GM12864 (cell line): ENCODE measurements at places on chromosomes 7 and 10.

GRCh38 chr10:50510517-50511473 is 113.0 kb downstream of the SGMS1 start:
- no peak for DNase-seq

GRCh38 chr10:124072106-124072505 is 21.3 kb downstream of the CHST15 start:
- no peak for DNase-seq

DNA sequence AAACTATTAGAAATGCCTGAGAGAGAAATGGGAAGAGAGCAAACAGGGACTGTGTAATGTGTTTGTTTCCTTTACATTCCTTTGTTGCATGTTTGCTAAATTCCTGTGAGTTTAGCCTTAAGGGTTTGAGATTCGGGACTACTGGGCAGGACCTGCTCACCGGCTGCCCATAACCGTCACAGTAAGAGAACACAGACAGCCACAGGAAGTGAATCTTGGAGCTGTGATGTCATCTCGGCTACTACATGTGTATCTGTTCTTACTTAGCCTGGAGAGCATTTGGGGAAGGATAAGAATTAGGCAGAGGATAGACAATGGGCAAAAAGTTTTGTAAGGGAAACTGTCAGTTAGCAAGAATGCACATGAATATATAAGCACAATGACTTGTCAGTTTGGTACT is 485.1 kb upstream of the KLF6 start:
- no peak for DNase-seq

DNA sequence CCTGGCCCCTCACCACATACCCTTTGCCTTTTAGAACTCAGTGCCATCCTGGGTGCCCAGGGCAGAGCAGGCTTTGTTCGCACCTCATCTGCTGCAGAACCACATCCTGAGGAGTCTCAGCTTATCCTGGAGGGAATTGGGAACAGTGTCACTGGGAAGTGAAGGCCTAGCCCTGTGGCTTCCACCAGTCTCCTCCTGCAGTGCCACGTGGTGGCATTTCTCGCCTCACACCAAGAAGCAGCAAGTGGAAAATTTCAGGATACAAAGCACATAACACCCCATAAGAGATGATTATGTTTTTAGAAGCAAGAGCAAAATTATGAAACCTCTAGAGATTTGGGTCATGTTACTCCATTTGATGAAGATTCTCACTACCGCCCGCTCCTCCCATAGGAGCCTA is 26.8 kb downstream of the UBE2D4 start:
- no peak for DNase-seq

DNA sequence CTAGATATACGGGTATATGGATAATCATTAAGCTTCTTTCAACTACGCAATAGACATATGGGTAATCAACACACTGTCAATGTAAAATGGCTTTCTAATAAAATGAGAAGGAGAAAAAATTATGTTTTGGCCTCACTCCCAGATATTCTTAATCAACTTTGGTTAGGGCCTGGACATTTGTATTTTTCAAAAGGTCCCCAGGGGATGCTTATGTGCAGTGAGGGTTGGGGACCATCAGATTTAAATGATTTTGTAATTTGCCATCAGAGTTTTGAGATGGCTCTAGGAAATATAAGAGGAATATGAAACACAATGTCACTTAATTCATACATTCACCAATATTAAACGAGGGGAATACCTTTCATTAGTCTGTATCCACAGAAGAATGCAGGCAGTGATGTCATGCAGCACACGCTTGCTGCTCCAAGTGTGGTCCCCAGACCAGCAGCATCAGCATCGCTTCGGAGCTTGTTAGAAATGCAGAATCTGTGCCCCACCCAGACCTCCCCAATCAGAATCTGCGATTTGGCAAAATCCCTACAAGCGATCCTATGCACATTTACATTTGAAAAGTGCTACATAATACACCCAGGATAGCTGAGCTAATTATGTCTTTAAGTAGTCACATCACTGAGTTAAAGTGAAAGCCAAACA is 75.1 kb downstream of the INHBA start:
- no peak for DNase-seq

DNA sequence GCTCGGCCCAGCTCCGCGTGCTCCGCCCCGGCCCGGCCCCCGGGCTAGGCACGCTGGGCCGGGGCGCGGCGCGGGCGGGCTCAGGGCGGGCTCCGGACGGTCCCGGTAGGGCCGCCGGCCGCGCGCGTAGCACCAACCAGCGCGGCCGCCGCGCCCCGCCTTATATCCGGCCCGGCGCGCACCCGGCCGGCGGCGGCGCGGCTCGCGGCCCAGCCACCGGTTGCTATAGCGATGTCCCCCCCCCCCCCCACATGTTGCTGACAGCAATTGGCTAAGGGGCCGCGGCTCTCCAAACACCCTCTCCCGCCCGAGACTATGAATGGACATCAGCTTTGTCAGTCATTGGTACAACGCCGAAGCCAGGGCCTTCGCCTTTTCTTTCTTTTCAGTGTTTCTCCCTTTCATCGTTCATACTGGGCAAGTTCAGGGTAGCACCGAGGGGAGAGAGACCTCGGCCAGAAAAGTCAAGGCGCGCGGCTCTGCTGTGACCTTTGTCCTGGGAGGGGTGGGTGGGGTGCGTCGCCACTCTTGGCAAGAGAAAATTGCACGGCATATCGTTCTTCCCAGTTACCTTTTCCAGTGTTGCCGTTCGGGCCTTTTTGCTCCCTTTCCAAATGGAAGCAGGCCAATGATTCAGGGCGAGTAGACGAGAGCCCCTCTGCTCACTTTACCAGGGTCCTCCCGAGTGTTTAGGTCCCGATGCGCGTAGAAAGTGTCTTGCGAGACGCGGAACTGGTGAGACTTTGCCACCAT is 354.2 kb downstream of the DNAJB6 start:
- no peak for DNase-seq

- no peak for DNase-seq
Observed at GRCh38 chr7:119037941-119038340, 813.4 kb downstream of the ANKRD7 start.

DNA sequence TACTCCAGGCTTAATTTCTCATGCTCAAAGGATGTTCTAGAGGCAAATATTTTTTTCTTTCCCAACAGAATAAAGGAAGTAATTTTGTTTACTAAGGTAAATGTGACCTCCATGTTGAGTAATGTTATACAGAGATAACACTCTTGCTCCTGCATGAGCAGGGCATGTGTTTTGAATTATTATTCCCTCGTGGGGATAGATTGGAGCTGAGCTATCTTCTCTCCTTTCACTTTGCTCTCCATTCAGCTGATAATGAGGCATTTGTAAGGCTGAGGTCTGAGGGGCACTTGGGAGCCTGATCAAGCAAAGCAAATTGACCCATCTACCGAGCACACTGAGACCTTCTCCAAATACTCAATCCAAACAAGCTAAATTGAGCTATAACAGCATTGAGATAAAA is 50.7 kb upstream of the GHITM start:
- DNase-seq: no peak

GRCh38 chr7:47556511-47557180 is 25.3 kb downstream of the TNS3 start:
- DNase-seq: no peak

- DNase-seq: no peak
Observed at GRCh38 chr10:95273393-95274312, 17.1 kb downstream of the PDLIM1 start.

DNA sequence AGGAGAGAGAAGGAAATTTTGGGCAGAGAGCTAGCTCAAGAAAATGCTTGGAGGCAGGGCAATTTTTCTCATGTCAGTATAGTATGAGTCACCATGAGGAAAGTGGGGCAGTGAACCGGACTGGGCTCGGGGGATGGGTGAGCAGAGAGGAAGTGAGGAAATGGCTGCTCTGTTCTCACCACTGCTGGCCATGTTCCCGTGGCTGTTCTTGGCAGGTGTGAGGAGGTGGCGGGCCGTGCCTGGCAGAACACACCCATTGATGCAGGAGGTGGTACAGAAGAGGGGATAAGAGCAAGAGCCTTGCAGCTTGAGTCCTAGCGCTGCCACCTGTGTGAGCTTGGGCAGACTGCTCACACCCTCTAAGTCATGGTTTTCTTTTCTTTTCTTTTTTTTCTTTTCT is 304.4 kb upstream of the LYZL1 start:
- no peak for DNase-seq

- no peak for DNase-seq
Observed at GRCh38 chr10:79277579-79278269, 69.5 kb upstream of the PPIF start.

GRCh38 chr7:36670585-36671431 is 53.5 kb downstream of the AOAH start:
- DNase-seq: no peak

DNA sequence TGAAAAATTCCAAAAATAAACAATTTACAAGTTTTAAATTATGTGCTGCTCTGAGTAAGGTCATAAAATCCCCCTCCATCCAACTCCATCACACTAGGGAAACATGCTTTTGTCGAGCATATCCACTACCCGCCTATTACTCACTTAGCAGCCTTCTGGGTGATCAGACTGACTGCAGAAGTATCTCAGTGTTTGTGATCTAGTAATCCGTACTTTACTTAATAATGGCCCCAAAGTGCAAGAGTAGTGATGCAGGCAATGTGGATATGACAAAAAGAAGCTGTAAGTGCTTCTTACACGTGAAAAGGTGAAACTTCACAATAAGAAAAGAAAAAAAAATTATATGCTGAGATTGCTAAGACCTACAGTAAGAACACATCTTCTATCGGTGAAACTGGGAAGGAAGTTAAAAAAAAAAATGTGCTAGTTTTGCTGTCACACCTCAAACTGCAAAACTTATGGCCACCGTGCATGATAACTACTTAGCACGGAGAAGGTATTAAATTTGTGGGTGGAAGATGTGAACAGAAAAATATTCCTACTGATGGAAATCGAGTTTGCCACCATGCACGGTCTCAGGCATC is 43.2 kb downstream of the SEMA3C start:
- DNase-seq: no peak

- DNase-seq: no peak
Observed at GRCh38 chr10:123726836-123727235, 60.7 kb downstream of the GPR26 start.

GRCh38 chr7:100897772-100898454 is 2.2 kb upstream of the ACHE start:
- DNase-seq: no peak

DNA sequence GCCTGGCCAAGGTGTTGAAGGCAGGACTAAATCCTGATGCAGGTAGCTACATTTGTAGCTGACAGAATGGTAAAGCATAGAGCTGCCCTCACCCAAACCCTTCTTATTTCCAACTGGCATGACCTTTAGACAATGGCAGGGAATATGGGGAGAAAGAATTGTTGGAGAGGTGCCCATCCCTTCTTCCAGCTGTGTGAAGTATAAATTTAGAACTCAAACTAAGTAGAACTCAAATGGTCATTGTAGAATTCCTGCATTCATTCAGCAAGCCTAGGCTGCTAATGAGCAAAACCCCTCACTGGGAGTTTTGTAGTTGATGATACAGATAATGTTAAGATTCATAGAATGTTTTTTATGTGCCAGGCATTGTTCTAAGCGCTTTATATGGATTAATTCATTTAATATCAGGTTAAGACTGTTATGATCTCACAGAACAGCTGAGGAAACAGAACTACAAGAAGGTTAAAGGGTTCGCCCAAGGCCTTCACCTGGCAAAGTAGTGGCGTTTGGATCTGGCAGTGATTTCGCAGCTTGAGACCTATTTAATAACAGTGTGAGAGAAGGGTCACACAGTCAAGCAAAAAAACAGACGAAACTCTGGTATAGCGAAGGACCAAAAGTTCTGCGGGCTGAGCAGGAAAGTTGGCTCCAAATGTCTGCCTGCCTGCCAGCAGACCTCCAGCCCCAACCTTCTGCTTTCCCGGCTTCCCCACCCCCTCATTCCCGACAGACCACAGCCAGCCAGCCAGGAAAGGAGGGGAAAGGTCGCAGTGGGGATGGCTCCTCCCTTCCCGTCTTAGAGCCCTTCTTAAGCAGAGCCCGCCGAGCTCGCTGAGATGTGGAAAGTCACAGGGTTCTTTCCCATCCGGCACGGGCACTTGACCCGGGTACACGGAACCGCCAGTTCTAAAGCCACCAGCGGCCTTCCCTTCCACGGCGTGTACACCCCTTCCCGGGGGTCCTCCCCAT is 1.6 kb upstream of the HILPDA start:
- DNase-seq: no peak

DNA sequence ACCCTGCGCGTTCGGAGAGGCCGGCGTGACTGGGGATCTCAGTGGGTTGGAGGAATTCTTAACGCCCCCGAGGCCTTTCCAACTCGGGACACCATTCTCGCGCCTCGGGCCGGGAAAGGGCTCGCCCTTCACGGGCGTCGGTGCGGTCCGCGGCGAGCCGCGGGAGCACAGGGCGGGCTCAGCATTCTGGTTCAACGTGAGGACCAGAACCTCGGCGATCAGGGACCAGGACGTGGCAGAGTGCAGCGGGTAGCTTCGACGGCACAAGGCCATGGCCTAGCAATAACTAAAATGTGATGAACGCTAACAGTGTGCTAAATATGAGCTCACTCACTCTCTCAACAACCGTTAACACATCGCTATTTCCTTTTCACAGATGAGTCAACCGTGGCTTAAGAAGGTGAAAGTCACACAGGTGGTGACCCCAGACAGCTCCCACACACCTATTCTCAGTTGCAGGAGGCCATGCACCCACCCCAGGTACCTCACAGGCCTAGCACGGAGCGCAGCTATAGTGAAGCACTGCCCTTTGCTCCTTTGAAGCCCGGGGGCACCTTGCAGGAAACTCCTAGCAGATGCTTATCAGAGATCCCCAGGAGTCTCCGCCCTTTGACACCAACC is 4.5 kb upstream of the EMX2 start:
- DNase-seq: peak; percentile 12

GRCh38 chr7:140519007-140519399 is 39.7 kb upstream of the MKRN1 start:
- no peak for DNase-seq

DNA sequence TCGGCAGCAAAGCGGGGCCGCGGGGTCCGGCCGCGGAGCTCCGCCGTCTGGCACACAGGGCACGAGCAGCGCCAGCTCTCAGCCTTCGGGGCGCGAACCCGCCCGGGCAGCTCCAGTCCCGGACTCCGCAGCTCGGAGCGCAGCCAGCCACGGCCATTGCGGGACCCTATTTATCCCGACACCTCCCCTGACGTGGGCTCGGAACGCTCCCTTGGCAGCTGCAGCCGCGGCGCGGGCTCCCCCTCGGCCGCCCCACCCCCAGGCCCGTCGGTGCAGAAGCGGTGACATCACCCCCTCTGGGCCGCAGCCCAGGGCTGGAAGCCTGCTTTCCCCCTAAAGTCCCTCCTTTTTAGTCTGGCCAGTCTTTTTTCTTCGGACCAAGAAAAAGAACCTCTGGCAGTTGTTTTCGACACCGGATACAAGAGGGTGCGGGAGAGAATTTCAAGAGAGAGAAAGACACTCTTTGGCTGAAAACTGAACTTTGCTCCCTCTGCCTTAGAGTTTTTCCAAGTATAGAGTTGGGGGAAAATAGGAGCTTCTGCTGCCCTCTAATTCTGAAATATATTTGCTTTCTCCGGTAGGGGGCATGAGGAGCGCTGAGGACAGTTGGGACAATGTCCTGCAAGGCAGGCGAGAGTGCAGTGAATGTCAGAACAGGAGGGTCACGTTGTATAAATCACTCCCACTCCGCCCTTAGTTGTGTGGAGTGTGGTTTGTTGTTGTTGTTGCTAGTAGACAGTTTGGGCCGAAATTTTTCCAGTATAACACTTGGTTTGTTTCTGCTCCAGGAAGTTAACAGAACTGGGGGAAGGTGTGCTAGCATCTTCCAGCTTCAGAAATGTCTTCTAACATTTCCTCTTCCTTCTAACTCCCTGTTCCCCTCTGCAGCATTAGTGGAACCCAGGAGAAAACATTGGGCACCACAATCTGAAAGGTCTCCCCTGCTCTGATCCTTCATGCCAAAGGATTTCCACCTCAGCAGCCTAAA is at the start of gene SFRP4:
SFRP4 (minus strand) TSS at position 145 of the 988 bp plus-strand sequence. CDS start 280 bp downstream, outside the sequence.
- no peak for DNase-seq

GRCh38 chr10:51384971-51385370 is 310.7 kb downstream of the PRKG1 start:
- DNase-seq: no peak

- no peak for DNase-seq
Observed at GRCh38 chr7:8443576-8444467, 10.4 kb downstream of the NXPH1 start.
